NCI-H2107 (cell line): ENCODE measurements at places on chromosomes 1 and 21.

DNA sequence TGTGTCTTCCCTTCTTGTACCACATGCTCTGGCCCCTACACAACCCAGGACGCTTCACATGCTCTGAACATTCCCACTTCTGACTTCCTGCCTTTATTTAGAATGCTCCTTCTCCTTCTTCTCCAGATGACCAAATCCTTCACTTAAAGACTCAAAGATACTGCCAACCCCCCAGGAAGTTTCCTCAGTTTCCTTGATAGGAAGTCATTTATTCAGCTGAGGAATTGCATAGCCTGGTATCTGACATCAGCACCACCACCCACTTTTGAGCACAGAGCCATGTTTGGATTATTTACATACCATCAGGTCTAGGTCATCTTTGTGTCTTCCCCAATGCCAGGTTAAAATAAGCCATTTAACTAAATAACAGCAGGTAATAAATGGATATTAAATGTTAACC lies 42.4 kb downstream of the GFI1 start:
- DNase-seq = no peak

GRCh38 chr1:10950316-10951172 lies 61.9 kb upstream of the TARDBP start:
- DNase-seq = no peak

DNA sequence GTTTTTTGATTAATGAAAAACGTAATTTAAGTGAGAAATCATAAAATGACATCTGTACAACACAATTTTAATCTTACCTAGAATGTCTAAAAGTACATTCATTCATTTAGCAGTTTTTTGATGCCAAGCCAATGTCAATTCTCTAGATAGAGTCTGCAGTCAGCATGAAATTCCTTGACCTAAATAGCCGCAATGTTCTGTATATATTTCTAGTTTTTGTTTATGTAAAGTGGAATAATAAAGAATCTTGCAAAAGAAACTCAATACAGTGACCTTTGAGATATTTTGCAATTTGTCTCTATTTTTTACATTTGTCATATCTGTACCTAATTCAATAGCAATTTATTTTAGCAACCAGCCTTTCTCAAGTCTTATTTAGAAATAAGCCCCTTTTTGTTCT lies 176.0 kb downstream of the ATP6V1G3 start:
- DNase-seq = no peak

DNA sequence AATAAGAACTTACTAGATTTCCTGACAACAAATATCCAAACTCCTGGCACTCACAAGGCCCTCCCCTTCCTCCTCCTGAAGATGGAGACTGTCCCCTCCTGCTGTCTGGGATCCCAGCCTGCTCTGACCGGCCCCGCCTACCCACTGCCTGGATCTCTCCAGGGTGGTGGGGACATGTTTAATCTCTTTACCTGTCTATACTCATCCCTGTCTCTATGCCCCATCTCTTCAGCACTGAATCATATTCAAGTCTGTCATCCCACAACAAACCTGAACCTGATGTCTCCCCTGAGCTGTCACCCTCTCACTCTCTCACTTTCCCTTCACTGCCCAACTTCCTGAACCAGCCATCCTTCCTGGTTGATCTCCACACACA lies 22.1 kb downstream of the MATN1 start:
- DNase-seq = no peak

DNA sequence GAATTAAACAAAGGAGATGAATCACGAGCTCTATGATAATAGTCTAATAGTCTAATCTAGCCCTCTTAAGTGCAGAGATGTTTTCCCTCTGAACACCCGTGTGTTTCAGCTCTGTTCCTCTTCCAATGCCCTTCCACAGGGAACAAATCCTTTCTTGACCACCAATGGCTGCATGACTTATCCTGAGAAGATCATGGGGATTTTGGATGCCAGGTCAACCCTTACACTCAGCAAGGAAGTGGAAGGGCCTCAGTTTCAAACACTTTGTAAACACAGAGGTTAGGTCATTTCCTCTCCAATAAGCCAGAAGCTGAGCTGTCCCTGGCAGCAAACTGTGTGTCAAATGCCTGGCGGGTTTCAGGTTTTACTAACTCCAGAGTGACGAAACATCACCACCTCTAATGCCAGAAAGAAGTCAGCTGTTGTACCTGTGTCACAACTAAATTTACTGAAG lies 200.0 kb downstream of the GABPA start:
- DNase-seq = no peak

- DNase-seq = no peak
These were observed 45.1 kb downstream of the FASLG start for GRCh38 chr1:172704001-172704400.

DNA sequence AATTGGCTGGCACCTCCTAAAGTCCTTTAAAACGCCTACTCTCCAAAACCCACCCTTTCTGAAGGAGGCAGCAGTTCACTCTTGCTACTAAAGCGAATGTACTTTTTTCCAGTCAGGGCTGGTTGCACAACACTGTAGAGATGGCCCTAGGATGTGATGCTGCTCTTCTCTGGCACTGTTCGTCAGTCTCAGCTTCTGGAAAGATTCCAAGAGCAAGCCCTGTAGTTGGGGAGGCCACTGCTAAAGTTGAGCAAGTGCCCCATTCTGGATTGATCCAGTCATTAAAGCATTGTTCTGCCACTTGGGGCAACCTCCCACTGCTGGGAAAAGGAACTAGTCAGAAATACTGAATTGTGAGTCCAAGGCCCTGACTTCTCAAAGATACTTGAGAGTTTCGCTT lies 28.5 kb upstream of the KCNQ4 start:
- DNase-seq = no peak

- no peak for DNase-seq
These were observed 5.9 kb downstream of the TARBP1 start for GRCh38 chr1:234473118-234473517.

GRCh38 chr21:45318146-45318555 lies 30.5 kb upstream of the POFUT2 start:
- DNase-seq = no peak

- DNase-seq = no peak
These were observed 22.1 kb downstream of the ARHGEF10L start for GRCh38 chr1:17561561-17561985.

- DNase-seq = no peak
These were observed 12.4 kb upstream of the STMN1 start for GRCh38 chr1:25918615-25919014.

DNA sequence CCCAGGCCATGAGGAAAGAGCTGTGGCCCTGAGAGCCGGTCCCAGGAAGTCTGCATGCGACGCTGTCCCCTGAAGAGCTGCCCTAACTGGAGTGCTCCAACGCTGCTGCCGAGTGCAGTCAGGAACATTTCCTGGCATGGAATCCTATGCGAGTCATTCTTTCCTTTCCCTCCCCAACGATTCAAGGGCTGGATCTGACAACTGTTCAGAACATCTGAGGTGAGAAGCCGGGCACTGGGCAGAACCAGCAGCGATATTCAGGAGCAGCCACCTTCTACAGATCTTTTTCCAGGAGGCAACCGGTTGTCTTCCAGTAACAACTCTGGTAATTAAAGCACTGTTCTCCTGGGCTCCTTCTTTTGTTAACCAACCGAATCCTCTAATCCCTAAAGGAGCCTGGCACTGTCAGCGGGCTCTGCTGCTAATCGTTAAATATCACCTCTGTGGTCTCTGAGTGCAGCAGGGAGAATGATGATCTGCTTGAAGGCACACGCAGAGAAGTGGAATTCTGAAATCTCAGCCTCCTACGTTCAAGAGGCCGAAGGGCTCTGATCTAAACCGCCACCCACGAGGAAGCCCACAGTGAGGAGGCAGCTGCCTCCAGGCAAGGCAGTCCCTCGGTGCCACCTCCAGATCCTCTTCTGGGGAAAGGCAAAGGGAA lies 55.8 kb downstream of the SLC45A1 start:
- DNase-seq = no peak

- DNase-seq = no peak
These were observed 98.7 kb downstream of the WDR3 start for GRCh38 chr1:118028267-118028666.

- no peak for DNase-seq
These were observed 1.5 kb downstream of the ZNF684 start for GRCh38 chr1:40532844-40533424.

GRCh38 chr1:20430355-20431175 lies 55.4 kb downstream of the CAMK2N1 start:
- no peak for DNase-seq

GRCh38 chr1:165841582-165842017 lies 14.2 kb downstream of the UCK2 start:
- DNase-seq = no peak

DNA sequence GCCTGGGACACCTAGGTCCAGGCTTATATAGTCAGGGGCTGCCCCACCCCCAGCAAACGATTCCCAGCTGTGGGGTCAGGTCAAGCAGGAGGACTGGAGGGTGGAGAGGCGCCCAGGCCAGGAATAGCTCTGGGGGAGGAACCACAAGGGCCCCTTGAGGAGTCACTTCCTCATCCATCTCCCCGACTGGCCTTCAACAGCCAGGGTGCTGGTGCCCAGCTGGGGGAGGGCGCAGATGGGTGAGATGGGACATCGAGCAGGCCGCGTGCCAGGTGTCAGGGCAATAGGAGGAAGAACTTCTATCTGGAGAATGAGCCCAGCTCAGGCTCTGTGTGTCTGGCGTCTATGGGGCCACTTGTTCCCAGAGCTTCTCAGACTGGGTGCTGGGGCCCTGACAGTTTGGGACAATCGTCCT lies 208 bp upstream of the MYBPH start:
- no peak for DNase-seq
